Stimulated activated CD4-positive, alpha-beta T cell treated with anti-CD3 and anti-CD28 coated beads, Interleukin-12 subunit alpha, Interleukin-12 subunit beta, amount 100 ng/mL, for 24 hours (primary cell): ENCODE measurements at places on chromosomes 6 and 20.

DNA sequence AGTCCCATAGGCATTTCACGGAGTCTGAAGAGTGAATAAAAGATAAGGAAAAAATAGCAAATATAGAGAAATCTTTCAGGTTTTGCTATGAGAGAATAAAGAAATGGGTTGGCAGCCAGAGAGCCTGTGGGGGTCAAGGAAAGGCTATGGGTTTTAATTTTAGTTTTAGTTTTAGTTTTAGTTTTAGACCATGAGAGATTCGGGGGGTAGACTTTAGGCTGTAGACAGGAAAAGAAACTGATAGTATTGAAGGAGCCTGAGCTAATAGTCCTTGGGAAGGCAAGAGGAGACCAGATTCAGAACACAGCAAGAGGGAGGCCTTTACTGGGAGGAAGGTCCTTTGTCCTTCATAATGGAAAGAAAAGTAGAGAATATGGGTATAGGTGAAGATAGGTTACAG is 19.3 kb downstream of the DOP1A start:
- no peak for DNase-seq

GRCh38 chr20:48772183-48772976 is 55.4 kb downstream of the PREX1 start:
- DNase-seq = no peak

DNA sequence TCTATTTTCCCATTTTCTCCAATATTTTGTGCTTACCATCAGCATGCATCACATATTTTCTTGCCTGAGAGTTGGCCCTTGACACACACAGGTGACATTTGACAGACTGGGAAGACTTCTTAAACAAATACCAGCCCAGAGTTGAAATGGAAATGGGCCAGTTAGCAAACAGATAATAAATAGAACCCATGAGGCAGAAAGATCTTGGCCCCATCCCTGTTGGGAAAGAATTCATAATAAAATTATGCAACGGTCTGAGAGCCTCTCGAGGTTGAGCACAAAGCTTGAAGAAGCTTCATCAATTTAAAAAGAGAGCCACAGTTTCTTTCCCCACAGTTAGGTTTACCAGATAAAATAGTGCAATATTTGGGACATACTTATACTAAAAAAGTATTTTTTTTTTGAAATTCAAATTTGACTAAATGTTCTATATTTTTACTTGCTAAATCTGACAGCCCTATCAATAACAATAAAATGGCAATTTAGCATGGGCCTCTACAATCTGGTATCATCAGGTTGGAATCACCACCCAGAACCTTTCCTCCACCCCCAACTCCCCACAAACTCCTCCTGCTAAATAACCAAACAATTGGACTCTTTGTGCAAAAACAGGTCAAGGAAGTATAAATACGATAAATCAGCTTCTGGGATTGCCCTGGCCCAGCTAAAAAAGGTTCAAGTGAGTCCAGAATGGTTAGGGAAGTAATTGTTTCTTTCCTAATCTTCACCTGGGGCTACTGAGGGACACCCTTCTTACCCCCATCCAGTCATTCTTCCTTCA is 129.8 kb downstream of the CD164 start:
- DNase-seq = no peak

- no peak for DNase-seq
These were observed 173.1 kb upstream of the SSTR4 start for GRCh38 chr20:22861990-22862389.

DNA sequence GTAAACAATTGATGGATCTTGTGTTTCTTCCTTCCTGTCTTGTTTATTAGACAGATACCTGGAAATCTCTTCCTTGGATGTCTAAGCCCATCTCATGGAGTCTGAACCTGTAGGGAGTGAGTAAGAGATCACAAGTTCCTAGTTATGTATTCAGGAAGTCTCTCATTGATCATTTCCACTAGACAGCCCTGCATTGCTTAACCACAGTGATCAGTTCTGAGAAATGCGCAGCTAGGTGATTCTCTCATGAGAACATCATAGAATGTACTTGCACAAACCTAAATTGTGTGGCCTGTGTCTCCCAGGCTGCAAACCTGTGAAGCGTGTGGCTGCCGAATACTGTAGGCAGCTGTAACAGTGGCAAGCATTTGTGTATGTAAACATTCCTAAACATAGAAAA is 39.1 kb downstream of the FAM120B start:
- no peak for DNase-seq

DNA sequence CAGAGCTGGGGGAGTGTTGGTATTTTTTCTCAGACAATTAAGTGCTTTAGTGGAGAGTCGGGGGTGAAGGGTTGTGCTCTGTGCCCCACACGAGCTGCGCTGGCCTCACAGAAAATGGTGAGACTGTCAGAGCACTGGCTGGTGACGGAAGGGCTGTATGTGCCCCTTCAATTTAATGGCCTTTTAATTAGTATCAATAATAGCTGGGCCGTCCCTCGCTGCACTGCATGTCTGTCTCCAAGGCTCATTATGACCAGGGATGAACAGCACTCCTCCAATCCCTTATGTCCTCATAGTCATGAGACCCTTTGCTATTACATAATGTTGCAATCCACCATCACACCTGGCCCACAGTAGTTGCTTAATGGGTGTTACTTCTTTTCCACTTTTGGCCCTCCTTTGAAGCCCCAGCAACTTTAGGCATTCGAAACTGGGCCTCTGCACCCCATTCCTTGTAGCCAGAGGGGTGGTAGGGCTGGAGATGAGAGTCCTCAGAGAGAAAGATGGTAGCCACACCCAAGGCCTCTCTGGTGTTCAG is 9.5 kb upstream of the RALY start:
- no peak for DNase-seq

DNA sequence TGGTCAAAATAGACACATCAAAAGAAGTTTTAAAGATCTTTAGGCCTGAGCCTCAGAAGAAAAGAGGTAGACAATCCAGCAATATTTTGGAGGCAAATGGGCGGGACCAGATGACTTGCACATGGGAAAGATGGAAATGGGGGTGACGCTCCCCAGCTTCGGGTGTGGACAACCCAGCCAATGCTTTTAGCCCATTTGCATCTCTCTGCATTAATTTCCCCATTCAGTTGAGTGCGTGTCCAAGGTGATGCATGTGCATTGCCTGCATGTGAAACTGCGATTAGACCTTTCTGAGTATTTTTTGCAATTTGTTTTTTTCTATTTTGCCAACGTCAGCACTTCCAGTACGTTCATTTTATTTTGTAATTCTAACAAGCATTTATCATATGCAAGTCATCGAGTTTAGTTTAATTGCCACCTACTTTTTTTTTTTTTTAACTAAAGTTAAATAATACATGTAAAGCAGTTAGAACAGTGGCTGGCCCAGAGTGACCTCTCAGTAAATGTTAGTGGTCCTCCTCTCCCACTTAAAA is 24.2 kb downstream of the PDRG1 start:
- no peak for DNase-seq

- no peak for DNase-seq
These were observed 142.5 kb upstream of the FERMT1 start for GRCh38 chr20:6265204-6265904.

- no peak for DNase-seq
These were observed 10.4 kb upstream of the THBS2 start for GRCh38 chr6:169263836-169264608.

- DNase-seq = no peak
These were observed 5.1 kb upstream of the ADAM33 start for GRCh38 chr20:3686867-3687321.

- DNase-seq = no peak
These were observed 4.0 kb upstream of the FAM110A start for GRCh38 chr20:829551-829950.
